ENCODE measurements at places on chromosomes 7 and 10.

GRCh38 chr10:28986117-28986792 is 302.6 kb upstream of the LYZL1 start:
- no peak overlapping the region for H3K27ac ChIP-seq
- no peak overlapping the region for H3K4me3 ChIP-seq
- DNase-seq = no peak
- no peaks in the 10 kb centered on the region for H3K27me3 ChIP-seq
- H3K4me1 ChIP-seq = peaks cover 11% of the 10 kb centered on the region

DNA sequence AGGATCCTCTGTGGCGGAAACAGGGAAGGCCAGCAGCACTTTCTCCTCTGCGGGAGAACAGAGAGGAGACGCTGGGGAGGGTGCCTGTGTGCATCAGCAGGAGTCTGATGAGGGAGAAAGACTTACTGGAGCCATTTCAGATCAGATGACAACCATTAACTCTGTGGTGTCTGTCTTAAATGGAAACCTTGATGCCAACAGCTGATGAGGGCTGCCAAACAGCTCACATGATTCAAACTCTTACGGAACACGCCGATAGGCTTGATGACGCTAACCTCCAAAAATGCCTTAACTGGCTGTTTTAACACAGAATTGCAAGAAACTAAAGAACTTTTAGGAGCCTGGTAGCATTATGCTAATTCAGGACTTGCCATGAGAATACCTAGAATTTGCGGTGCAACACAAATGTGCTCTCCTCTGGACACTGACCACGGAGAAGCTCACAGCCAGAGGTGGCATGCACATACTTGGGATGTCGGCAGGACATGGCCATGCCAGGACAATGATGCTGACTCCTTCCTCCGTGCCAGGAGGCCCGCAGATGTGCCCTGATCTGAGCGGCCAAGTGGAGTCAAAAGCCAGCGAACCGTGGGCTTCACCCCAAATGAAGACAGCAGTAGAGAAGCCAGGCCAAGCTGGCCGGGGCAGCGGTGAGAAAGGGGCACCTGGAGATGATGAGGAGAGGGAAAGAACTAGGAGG is 154.9 kb downstream of the ZMYND11 start:
- DNase-seq = no peak
- H3K36me3 ChIP-seq = no peaks in the 10 kb centered on the region
- no peaks in the 10 kb centered on the region for H3K4me1 ChIP-seq
- no peak overlapping the region for H3K27ac ChIP-seq

GRCh38 chr7:112665709-112666108 is 124.5 kb downstream of the TMEM168 start:
- H3K4me1 ChIP-seq = peaks cover 8% of the 10 kb centered on the region
- H3K36me3 ChIP-seq = no peaks in the 10 kb centered on the region
- H3K4me3 ChIP-seq = no peak overlapping the region
- DNase-seq = peak; percentile 25
- H3K27me3 ChIP-seq = no peaks in the 10 kb centered on the region

- H3K4me1 ChIP-seq = no peaks in the 10 kb centered on the region
- no peak overlapping the region for H3K27ac ChIP-seq
- DNase-seq = no peak
- no peaks in the 10 kb centered on the region for H3K36me3 ChIP-seq
- H3K27me3 ChIP-seq = no peaks in the 10 kb centered on the region
These were observed 64.9 kb downstream of the IKZF1 start for GRCh38 chr7:50369143-50370026.

DNA sequence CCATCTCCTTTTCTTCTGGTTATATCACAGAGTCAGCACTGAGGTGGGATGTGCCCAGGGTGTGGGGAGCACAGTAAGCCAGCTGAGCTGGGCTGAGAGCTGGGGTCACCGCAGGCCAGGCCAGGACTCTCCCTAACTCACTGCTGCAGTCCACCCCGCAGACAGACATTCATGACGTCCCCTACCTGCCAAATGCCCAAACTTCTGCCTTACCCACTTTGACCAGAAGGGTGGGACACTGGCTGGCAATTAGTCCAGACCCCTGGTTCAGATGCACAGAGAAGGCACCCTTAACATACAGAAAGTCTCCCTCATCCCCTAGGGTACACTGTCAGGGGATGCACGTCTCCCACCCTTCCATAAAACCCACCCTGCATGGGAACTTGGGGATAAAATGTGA is 2.1 kb downstream of the DRGX start:
- H3K4me3 ChIP-seq = no peak overlapping the region
- H3K36me3 ChIP-seq = no peaks in the 10 kb centered on the region

- peaks cover 23% of the 10 kb centered on the region for H3K36me3 ChIP-seq
- no peaks in the 10 kb centered on the region for H3K27me3 ChIP-seq
- 0 out of 2 replicates have a peak overlapping the region, but pooled peaks have one; percentile 1 for H3K27ac ChIP-seq
- no peaks in the 10 kb centered on the region for H3K4me1 ChIP-seq
- no peak for DNase-seq
- no peak overlapping the region for H3K4me3 ChIP-seq
These were observed 21.7 kb upstream of the BHLHA15 start for GRCh38 chr7:98189559-98189958.

DNA sequence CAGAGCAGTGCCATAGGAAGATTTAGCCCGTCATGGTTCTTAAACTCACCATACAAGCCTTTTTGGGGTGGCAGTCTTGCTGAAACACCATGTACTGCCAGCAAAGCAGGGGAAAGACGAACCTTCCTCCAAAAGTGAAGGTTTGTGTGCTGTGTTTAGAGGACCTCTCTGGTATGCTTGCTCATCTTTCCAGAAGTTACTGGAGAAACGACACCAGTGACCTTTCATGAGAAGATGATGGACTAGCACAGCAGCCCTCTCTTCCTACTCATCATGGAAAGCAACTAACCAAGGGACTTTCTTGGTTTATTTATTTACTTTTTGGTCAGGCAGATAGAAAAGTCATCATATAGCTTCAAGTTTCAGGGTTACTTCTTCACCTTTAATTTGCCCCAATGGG is 247.4 kb downstream of the PTEN start:
- no peaks in the 10 kb centered on the region for H3K27me3 ChIP-seq
- no peak overlapping the region for H3K4me3 ChIP-seq
- H3K27ac ChIP-seq = no peak overlapping the region

DNA sequence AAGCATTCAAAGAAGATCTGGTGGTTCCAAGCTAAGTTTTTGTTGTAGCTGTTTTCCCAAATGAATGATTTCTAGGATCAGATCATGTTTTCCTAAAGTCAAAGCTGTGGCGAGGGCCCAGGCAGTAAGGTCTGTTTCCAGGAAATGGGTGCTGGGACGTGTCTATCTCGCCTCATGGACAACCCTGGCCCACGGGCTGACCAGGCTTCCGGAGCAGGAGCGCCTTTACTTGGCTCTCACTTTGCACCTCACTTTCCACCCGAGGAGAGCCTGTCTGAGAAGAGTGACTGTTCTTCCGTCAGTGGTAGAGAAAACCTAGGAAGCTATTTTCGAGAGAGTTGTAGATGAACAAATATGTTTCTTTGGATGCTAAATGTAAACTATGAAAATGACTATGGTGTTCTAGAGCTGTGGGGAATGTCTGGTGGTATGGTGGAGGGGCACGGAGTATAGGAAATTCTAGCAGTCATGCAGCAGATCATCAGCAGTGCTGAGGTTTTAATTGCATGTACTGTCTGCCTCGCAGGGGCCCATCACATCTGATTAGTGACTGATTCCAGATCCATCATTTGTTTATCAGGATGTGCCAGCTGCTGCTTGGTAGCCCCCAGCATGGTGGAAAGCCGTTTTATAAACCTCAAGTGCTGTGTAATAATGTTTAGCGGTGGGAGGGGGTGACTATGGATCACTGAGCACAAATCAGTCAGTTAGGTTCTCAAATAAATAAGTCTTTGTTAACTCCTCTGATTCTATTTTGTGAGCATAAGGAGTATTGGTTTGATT is 66.6 kb downstream of the VWC2 start:
- no peak overlapping the region for H3K4me3 ChIP-seq
- DNase-seq = no peak
- no peaks in the 10 kb centered on the region for H3K27me3 ChIP-seq
- no peak overlapping the region for H3K27ac ChIP-seq
- H3K4me1 ChIP-seq = no peaks in the 10 kb centered on the region

DNA sequence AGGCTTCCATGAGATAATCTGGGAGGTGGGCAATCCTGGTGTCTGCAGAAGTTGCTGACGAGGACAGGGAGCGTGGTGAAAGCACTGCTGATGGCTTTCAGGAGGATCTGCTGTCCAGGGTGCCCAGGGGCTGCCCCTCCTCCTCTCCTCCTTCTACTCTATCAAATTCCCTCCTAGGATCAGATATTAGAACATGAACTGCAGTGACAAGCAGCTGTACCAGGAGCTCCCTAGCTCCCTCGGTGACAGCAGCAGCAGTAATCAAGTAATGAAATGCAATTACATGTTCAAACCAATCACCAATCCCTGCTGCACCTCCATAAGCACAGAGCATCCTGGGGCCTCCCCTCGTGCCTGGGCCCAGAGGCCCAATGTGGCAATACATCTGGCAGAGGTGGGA is 46.9 kb downstream of the GRID1 start:
- no peak overlapping the region for H3K27ac ChIP-seq
- H3K4me3 ChIP-seq = no peak overlapping the region
- H3K27me3 ChIP-seq = no peaks in the 10 kb centered on the region
- H3K4me1 ChIP-seq = no peaks in the 10 kb centered on the region
- no peaks in the 10 kb centered on the region for H3K36me3 ChIP-seq

- H3K27ac ChIP-seq = no peak overlapping the region
- peaks cover 15% of the 10 kb centered on the region for H3K27me3 ChIP-seq
- DNase-seq = no peak
- H3K4me1 ChIP-seq = peaks cover 22% of the 10 kb centered on the region
- 0 out of 2 replicates have a peak, but pooled peaks cover 8% of the 10 kb centered on the region for H3K36me3 ChIP-seq
These were observed 6.8 kb downstream of the PLAU start for GRCh38 chr10:73917566-73918305.
